ENCODE measurements at places on chromosomes 4 and X.
A peak's percentile ranks its signal among the peaks of the same experiment; 100 is the strongest.

DNA sequence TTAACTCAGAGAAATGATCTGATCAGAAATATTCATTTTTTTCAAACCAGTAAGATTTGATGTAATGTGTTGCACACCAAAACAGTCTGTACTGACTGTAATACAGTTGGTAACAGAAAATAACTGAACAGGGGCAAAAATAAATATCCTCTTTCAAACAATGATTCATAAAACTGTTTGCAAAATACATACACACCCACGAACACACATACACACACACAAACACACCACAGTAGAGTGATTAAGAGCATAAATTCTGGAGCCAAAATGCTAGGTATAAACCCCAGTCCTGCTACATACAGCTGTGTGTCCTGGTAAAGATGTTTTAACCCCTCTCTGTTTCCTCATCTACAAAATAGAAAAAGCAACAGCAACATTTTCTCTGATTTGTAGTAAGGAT, 376.6 kb downstream of the PDGFC start:
- DNase-seq = no peak

DNA sequence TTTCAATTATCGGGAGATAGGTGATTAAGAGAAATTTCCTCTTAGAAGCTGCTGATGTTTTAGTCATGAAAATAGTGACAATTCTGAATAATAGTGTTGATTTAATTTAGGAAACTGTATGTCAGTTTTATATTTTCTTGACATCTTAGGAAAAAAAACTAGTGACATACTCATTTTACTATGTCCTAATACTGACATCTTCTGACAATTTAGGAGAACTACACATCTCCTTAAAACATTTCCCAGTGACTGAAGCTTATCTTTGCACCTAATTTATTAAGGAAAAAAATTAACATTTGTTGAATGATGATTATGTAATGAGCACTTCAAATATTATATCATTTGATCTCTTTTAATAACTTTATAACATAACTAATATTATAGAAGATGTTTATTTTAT, 42.0 kb upstream of the RBMXL3 start:
- no peak for DNase-seq

DNA sequence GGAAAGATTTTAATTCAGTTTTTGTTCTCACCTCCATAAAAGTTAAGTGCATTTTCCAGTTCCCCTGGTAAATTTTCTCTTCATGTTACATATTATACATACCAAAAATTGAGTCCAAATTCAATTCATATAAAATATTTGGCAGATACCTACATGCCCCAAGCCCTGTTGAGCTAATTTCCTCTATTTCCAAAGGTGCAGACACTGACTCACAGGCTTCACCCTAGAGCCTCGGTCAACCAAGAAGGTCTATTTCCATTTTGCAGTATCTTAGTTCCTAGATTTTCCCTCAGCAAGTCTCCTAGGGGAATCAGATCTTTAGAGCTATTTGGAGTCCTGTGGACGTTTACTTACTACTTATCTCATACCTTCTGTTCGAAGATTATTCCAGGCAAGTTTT, 174.4 kb downstream of the TSPAN5 start:
- no peak for DNase-seq

DNA sequence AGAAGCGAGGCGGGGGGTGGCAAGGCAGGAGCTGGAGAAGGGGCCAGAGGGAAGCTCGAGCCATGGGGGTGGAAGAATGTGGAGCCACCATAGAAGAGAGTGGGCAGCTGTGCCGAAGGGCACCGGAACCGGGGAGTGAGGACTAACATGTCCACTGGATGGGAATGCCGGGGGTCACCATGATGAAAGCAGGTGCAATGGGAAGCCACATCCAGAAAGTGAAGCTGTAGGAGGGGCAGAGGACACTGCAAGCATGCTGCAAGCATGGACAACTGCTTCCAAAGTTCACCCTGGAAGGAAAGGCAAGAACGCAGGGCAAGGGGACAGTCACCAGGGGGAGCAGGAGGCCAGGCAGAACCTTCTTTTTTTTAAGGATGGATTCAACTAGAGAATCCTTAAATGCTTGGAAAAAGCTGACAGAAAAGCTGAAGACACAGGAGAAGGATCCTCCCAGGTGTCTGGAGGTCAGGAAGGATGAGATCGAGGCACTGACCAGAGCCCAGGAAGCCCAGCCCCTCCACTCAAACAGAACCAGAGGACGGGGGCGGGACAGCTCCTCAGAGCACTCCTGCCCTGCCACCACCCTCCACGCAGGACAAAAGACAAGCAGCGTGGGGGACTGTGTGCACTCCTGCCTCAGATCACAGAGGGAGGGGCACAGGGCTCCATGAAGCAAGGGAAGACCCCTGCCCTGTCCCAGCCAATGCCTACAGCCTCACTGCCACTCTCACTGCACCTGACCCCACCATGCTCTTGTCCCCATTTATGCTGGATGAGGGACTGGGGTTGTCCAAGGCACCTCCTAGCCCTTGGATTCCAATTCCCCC, 169.2 kb downstream of the AFAP1 start:
- no peak for DNase-seq

- DNase-seq = peak; percentile 18
Measured at GRCh38 chrX:154373340-154374306, 811 bp downstream of the FLNA start.

- no peak for DNase-seq
Measured at GRCh38 chr4:158783785-158784184, 15.0 kb downstream of the FNIP2 start.

- no peak for DNase-seq
Measured at GRCh38 chrX:25017667-25018247, 2.0 kb upstream of the ARX start.

Data from RPMI8226 (cell line).